ENCODE measurements at places on chromosomes 7 and 10.

DNA sequence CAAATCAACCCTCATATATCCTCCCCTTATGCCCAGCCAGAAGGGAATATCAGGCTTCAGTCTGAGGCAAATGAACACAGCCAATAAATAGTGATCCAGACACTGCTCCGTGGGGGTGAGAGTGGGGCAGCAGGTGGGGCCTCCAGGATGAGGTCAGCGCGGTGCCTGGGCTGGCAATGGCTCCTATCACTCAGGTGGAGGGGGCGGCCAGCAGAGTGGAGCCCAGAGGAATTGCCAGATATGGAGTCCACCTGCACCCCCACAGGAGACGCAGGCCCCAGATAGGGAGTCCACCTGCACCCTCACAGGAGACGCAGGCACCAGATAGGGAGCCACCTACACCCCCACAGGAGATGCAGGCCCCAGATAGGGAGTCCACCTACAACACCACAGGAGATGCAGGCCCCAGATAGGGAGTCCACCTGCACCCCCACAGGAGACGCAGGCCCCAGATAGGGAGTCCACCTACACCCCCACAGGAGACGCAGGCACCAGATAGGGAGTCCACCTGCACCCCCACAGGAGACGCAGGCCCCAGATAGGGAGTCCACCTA, 78.0 kb upstream of the PPP2R2D start:
- H3K4me3 ChIP-seq: no peak overlapping the region
- H3K27ac ChIP-seq: no peak overlapping the region
- H3K27me3 ChIP-seq: no peaks in the 10 kb centered on the region
- H3K4me1 ChIP-seq: no peaks in the 10 kb centered on the region

GRCh38 chr7:108408296-108408991, 47.8 kb downstream of the NRCAM start:
- no peak for DNase-seq
- H3K27ac ChIP-seq: no peak overlapping the region
- no peak overlapping the region for H3K4me3 ChIP-seq
- no peaks in the 10 kb centered on the region for H3K4me1 ChIP-seq
- H3K36me3 ChIP-seq: no peaks in the 10 kb centered on the region

DNA sequence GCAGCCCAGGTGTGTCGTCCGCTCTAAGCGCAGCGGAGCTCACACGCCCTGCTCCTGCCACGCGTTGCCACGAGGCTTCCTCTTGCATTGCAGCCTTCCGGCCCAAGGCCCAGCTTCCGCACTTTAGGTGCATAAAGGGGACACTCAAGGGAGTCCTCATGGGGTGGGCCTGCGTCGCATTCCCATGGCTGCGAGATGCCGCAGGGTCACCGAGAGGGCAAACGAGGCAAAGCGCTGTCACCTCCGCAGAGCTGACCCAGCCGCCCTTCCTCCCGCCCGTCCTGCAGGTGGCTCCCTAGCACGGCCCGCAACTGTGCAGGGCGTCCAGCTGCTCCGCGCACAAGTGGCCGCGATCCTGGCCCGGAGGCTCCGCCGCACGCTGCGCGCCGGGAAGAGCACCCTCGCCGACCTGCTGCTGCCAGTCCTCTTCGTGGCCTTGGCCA, 283.5 kb downstream of the ABCA13 start:
- no peaks in the 10 kb centered on the region for H3K27me3 ChIP-seq
- DNase-seq: no peak
- H3K27ac ChIP-seq: no peak overlapping the region
- H3K4me3 ChIP-seq: no peak overlapping the region
- H3K36me3 ChIP-seq: no peaks in the 10 kb centered on the region
- H3K4me1 ChIP-seq: no peaks in the 10 kb centered on the region

DNA sequence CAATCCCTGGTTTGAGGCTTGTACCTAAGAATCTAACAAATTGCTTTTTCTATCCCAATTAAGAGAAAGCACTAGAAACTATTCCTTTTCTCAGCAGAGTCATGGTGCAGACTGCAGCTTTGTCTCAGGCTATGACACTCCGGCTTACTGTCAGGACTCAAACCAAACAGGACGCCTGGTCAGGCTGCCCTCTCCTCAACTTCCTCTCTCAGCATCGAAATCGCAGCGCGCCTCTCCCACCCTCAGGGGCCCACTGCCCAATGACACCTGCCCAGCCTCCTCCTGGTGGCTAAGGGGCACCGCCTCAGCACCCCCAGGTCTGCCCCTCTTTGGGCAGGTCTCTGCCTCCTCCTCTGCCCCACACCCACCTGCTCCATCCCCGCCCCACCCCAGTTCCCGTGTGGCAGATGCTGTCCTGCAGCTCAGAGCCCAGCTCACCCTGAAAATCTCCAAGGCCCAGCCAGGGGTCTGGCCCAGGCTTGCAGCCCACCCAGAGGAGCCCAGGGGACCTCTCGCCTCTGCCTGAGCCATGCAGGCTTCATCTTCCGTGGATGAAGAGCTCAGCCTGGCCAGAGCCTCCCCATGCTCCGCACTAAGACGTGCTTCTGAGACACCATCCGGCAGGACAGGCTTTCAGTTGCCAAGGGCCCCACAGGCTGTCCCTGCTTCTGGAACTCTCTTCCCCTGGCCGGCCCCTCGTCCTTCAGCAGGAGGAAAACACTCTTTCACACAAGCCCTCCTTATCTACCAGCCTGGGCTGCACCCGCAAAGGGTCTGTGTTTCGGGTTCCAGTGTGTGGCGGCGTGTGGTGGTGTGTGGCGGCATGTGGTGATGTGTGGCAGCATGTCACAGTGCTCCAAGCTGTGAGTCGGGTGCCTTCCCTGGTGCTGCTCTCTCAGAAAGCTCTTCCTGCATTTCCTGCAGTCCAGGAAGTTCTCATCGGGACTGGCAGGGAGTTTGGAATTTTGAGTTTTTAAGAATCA, 16.4 kb upstream of the PTPRN2 start:
- DNase-seq: no peak
- no peaks in the 10 kb centered on the region for H3K36me3 ChIP-seq
- H3K27ac ChIP-seq: no peak overlapping the region
- no peaks in the 10 kb centered on the region for H3K27me3 ChIP-seq
- H3K4me3 ChIP-seq: no peak overlapping the region
- H3K4me1 ChIP-seq: no peaks in the 10 kb centered on the region

- DNase-seq: no peak
- no peaks in the 10 kb centered on the region for H3K4me1 ChIP-seq
- H3K27ac ChIP-seq: no peak overlapping the region
- no peak overlapping the region for H3K4me3 ChIP-seq
These were observed 39.9 kb upstream of the NRBF2 start for GRCh38 chr10:63093227-63093626.

DNA sequence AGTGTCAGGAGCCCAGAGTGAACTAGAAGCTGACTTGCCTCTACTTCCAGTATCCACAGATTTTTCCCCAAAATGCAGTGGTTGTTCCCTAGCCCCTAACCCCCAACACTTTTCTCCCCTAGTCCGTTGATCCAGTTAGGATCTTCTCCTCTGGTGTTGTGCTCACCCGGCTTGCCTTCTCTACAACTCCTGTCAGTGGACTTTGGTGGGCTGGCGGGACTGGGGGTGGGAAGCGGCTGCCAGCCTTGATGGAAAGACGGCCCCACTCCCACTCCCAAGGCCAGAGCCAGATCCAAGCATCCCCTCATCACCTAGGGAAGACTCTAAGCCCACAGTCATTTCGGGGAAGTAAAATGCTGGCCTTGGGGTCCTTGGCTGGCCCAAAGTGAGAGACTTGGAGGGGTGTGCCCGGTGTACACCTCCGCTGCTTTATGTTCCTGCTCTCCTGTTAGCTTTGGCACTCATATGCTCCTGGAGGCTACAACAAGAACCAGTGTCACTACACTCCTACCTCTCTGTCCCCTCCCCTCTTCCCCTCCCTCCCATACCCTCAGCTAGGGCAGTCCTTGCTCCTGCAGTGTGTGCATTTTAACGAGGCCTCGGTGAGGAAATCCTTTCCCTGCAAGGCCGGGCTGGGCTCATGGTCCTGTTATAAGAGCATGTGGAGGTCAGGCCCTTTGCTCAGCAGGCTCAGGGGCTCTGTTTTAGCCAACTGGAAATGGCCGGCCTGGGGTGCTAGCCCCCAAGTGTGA, 930 bp upstream of the HOXA10 start:
- H3K36me3 ChIP-seq: no peaks in the 10 kb centered on the region
- peaks cover 35% of the 10 kb centered on the region for H3K4me1 ChIP-seq
- no peak for DNase-seq
- H3K4me3 ChIP-seq: no peak overlapping the region
- H3K27ac ChIP-seq: no peak overlapping the region

GRCh38 chr10:51422311-51423120, 276.9 kb downstream of the CSTF2T start:
- H3K36me3 ChIP-seq: no peaks in the 10 kb centered on the region
- H3K27me3 ChIP-seq: no peaks in the 10 kb centered on the region
- peak; percentile 76 for DNase-seq

DNA sequence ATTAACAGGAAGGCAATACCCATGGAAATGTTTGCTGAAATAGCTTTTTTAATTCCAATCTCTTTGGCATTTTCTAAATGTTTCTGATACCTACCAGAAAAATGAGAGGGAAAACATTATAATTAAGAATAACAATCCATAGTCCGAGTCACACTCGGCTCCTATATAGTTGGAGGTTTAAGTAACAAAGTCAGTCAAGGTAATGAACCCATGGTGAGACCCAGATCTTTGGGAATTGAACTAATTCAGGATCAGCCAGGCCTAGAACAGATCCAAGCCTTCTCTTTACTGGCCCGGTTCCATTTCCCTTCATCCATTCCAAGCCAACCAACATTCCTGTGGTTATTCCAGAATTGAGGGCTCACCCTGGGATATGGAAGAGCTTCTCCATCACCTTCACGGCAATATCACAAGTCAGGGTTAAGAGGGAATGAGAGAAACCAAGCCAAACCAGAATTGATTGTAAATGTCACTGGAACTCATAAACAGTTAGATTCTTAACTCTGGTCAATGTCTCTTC, 28.3 kb downstream of the ABCB4 start:
- H3K4me3 ChIP-seq: no peak overlapping the region
- no peaks in the 10 kb centered on the region for H3K4me1 ChIP-seq
- no peaks in the 10 kb centered on the region for H3K27me3 ChIP-seq
- peaks cover 10% of the 10 kb centered on the region for H3K36me3 ChIP-seq
- no peak overlapping the region for H3K27ac ChIP-seq

- H3K4me3 ChIP-seq: no peak overlapping the region
- no peak for DNase-seq
- H3K4me1 ChIP-seq: no peaks in the 10 kb centered on the region
- no peak overlapping the region for H3K27ac ChIP-seq
- no peaks in the 10 kb centered on the region for H3K36me3 ChIP-seq
These were observed 33.0 kb upstream of the AGR3 start for GRCh38 chr7:16914771-16915170.

All from right atrium auricular region (tissue), 2 donors.